ENCODE measurements at places on chromosomes 13 and 19.

GRCh38 chr13:36445891-36446351, 13.6 kb downstream of the CCNA1 start:
- no peak for DNase-seq

- no peak for DNase-seq
Observed at GRCh38 chr19:40674291-40674690, 16.2 kb downstream of the NUMBL start.

GRCh38 chr13:53012707-53013106, 15.9 kb upstream of the OLFM4 start:
- DNase-seq, result no peak

GRCh38 chr13:101283782-101284181, 132.5 kb downstream of the NALCN start:
- no peak for DNase-seq

All from stimulated activated CD4-positive, alpha-beta T cell treated with anti-CD3 and anti-CD28 coated beads, Interleukin-4, amount 100 ng/mL, for 1 hour (primary cell).